Gastrocnemius medialis (tissue), 4 donors: ENCODE measurements at places on chromosomes 12 and 14. TPM values are rescaled to one million over a fixed set of nuclear protein-coding genes. Genes with fewer than 3 reads are reported as not detected.

Gene GALNT8
- 0.07 TPM for total RNA-seq

Gene CMA1
- total RNA-seq: 0.76 TPM

DNA sequence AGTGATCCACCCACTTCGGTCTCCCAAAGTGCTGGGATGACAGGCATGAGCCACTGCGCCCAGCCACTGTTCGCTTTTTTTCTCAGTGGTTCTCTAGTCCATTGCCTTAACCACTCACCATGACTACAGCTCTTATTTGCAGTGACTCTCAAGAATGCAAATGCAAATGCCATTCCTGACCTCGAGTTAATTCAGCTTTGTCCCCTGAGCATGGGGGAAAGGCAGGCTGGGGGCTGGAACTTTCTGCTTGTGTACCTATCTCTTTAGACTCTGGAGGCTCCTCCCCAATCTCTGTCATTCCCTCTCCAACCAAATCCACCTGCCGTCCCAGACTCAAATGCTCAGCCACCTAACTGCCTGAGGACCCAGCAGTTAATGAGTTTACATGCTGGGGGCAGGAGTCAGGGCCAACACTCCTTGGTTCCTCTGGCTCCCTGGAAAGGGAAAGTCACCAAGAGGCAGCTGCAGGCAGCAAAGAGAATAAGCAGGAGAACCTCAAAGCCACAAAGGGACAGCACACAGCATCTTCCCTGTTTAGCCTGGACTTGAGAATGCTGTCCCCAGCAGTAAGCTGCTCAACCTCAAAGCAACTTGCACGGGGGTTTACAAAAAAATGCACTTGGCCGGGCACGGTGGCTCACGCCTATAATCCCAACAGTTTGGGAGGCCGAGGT is 5.3 kb upstream of the HNF1A start:
- no peak overlapping the region for H3K27ac ChIP-seq
- no peak overlapping the region for H3K4me3 ChIP-seq
- H3K27me3 ChIP-seq: no peaks in the 10 kb centered on the region
- no peaks in the 10 kb centered on the region for H3K4me1 ChIP-seq
- H3K36me3 ChIP-seq: no peaks in the 10 kb centered on the region

DNA sequence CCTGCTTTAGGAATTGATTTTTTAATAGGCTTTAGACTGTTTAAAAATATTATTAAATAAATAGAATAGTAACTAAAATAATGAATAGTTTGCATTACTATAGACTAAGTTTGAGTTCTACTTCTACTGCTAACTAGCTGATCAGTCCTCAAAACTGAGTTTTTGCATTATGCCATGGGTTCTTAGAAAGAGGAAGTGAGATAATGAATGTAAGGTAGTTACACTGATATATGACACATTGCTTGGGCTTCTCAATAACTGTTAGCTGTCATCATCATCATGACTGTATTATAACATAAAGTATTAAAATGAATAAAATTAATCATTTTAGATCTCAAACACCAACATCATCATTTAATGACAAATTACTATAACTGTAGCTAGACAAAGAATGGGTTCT is 949.7 kb downstream of the TRHDE start:
- no peaks in the 10 kb centered on the region for H3K36me3 ChIP-seq
- no peak overlapping the region for H3K27ac ChIP-seq
- DNase-seq: no peak
- H3K4me3 ChIP-seq: no peak overlapping the region
- no peaks in the 10 kb centered on the region for H3K4me1 ChIP-seq

Gene IAPP
- not detected for total RNA-seq

Gene TRMT61A
- 8.3 TPM for total RNA-seq

- no peak overlapping the region for H3K27ac ChIP-seq
- H3K36me3 ChIP-seq: no peaks in the 10 kb centered on the region
- H3K4me1 ChIP-seq: peaks cover 6% of the 10 kb centered on the region
- H3K27me3 ChIP-seq: no peaks in the 10 kb centered on the region
- DNase-seq: no peak
Measured at GRCh38 chr14:100072783-100073346, 7.6 kb downstream of the EVL start.

GRCh38 chr12:118959985-118960560 is 21.3 kb upstream of the SRRM4 start:
- no peak overlapping the region for H3K27ac ChIP-seq
- no peak for DNase-seq
- H3K4me1 ChIP-seq: no peaks in the 10 kb centered on the region
- H3K36me3 ChIP-seq: no peaks in the 10 kb centered on the region

GRCh38 chr14:53310412-53310811 is 157.3 kb upstream of the DDHD1 start:
- H3K27me3 ChIP-seq: no peaks in the 10 kb centered on the region
- H3K27ac ChIP-seq: no peak overlapping the region
- H3K4me1 ChIP-seq: peaks cover 10% of the 10 kb centered on the region
- DNase-seq: no peak

Gene KRT8
- total RNA-seq: 3.1 TPM

Gene SYCP3
- total RNA-seq: not detected

DNA sequence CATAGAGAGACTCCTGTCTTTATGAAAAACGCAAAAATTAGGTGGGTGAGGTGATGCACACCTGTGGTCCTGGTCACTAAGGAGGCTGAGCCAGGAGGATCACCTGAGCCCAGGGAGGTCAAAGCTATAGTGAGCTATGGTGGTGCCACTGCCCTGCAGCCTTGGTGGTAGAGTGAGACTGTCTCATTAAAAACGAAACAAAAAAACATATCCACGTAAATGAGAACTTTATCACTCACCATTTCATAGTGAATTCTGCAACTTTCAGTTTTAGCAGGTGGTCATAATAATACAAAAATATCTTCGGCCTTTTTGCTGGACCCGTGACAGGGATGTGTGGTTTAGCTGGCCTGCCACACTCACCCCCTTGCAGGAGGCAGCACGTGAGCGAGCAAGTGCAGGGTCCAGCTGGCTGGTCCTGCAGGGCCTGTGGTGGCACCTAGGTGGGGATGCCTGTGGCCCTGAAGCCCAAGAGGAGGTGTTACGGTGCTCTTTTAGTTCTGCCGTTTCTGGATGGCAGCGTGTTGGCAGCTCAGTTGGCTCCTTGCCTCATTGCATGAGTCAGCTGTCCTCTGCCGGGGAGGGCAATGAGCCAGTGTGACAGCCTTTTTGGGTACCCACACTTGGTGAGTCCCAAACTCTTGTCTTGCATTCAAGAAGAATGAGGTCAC is 1330.7 kb upstream of the TMEM132C start:
- no peaks in the 10 kb centered on the region for H3K27me3 ChIP-seq
- no peak overlapping the region for H3K27ac ChIP-seq
- peak overlapping the region; percentile 6 for H3K4me3 ChIP-seq
- peak; percentile 1 for DNase-seq
- no peaks in the 10 kb centered on the region for H3K36me3 ChIP-seq

DNA sequence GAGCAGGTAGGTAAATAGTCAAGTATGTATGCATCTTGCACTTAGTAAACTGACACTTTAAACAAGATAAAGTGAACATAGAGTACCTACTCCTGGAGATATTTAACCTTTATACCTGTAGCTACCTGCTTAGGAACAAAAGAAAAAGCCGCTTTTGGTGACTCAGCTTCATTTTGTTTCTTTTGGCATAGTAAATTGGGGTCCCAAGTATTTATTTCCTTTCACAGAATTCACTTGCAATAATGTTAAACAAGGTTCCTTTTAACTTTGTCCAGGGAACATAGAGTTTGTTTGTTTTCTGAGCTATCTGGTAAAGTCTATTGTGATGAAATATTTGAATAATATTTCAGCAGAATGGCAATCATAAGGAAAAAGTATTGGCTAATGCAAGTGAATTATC is 20.0 kb downstream of the SLCO1B3 start:
- no peak overlapping the region for H3K27ac ChIP-seq
- H3K4me3 ChIP-seq: no peak overlapping the region
- H3K36me3 ChIP-seq: no peaks in the 10 kb centered on the region
- DNase-seq: no peak
- no peaks in the 10 kb centered on the region for H3K4me1 ChIP-seq

Gene SAV1
- 42.6 TPM for total RNA-seq

DNA sequence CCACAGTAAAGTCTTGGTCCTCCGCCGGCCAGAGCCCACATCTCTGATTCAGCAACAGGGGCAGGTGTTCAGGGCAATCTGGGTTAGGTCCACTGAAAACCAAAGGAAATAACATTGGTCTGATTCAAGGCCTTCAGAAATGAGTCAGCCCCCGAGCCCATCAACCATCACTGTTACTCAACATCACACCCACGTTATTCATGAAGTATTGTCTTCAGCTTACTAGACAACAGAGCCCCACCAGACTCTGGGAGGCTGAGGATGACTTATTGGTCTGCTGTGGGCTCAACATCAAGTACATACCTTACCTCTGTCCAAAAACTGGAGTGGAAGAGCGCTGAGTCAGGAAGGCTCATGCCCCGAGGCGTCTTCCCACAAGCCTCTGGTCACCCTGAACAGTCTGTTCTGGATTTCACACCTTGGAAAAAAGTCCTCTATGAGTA is 97.5 kb downstream of the ZFP36L1 start:
- H3K4me1 ChIP-seq: no peaks in the 10 kb centered on the region
- peak overlapping the region; percentile 62 for H3K27ac ChIP-seq
- no peaks in the 10 kb centered on the region for H3K27me3 ChIP-seq
- peak; percentile 43 for DNase-seq

DNA sequence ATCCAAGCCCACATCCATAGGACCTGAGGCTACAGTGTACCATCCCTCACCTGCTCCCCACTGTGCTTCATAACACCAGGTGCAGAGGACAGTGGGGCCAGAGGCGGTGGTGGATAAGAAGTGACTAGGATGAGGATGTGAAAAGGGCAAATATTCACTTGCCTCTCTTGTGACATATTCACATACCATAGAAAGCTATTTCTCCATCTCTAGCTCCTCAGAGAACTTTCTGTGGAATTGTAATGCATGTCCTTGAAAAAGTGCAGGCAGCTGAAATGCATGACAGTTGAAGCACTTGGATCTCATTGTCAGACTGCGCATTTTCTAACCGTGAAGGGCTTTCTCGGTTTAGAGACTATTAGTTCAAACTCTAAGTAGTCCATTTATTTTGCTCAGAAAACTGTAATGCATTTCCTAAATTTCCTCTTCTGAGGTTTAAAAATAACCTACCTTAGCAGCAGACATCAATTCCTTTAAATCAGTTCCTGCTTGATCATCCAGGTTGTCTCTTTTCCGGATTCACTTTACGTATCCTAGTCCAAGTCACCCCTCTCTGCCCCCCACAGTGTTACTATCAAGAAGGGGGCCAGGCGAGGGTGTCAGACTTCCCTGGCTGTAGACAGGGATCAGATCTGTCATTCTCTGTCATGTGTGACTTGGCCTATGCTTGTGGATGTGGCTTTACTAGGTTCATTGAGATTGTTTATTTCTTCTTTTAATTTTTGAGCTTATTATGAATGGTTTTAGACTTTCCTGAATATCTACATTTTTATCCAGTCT is 984.0 kb upstream of the TMEM132C start:
- no peak for DNase-seq
- H3K36me3 ChIP-seq: no peaks in the 10 kb centered on the region
- no peak overlapping the region for H3K27ac ChIP-seq

- H3K4me3 ChIP-seq: no peak overlapping the region
- no peaks in the 10 kb centered on the region for H3K36me3 ChIP-seq
- H3K27me3 ChIP-seq: no peaks in the 10 kb centered on the region
- no peak overlapping the region for H3K27ac ChIP-seq
- H3K4me1 ChIP-seq: no peaks in the 10 kb centered on the region
Measured at GRCh38 chr12:82698708-82699564, 12.2 kb downstream of the TMTC2 start.

Gene DDN
- total RNA-seq: 292 TPM

GRCh38 chr12:109728921-109729320 is 15.3 kb downstream of the FAM222A start:
- H3K27ac ChIP-seq: no peak overlapping the region
- H3K27me3 ChIP-seq: no peaks in the 10 kb centered on the region
- no peaks in the 10 kb centered on the region for H3K36me3 ChIP-seq
- DNase-seq: no peak
- H3K4me1 ChIP-seq: peaks cover 5% of the 10 kb centered on the region
- H3K4me3 ChIP-seq: no peak overlapping the region

DNA sequence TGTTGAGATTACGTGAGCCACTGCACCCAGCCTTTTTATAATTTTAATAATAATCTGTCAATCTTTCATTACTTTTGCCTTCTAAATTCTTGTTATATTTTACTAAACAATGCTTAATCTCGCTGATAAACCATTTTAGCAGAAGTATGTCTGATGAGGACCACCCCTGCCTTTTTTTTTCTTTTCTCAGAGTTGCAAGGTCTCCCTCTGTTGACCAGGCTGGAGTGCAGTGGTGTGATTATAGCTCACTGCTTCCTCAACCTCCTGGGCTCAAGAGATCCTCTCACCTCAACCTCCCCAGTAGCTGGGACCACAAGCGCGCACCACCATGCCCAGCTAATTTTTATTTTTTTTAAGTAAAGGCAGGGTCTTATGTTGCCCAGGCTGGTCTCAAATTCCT is 118.6 kb upstream of the DNM1L start:
- peaks cover 56% of the 10 kb centered on the region for H3K4me1 ChIP-seq
- H3K27me3 ChIP-seq: no peaks in the 10 kb centered on the region
- H3K36me3 ChIP-seq: no peaks in the 10 kb centered on the region
- H3K4me3 ChIP-seq: no peak overlapping the region
- no peak for DNase-seq
- peak overlapping the region; percentile 64 for H3K27ac ChIP-seq
